ENCODE measurements at places on chromosomes 6 and 20. TPM values are rescaled to one million over a fixed set of nuclear protein-coding genes. Genes with fewer than 3 reads are reported as not detected.

NHSL1 gene
- total RNA-seq, result 75.8 TPM

BMP7 gene
- total RNA-seq, result 4.4 TPM

RIPK1 gene
- total RNA-seq, result 5.1 TPM

ADGRF5 gene
- total RNA-seq, result 51.3 TPM

PTCRA gene
- not detected for total RNA-seq

MYB gene
- not detected for total RNA-seq

SASH1 gene
- 30.7 TPM for total RNA-seq

SPATA25 gene
- 1.0 TPM for total RNA-seq

C6orf58 gene
- not detected for total RNA-seq

PTGIS gene
- total RNA-seq, result 24.0 TPM

RIPPLY2 gene
- not detected for total RNA-seq

PPARD gene
- 12.9 TPM for total RNA-seq

ANKEF1 gene
- 2.1 TPM for total RNA-seq

SRSF3 gene
- 122 TPM for total RNA-seq

TMC2 gene
- not detected for total RNA-seq

GJE1 gene
- not detected for total RNA-seq

WFDC12 gene
- total RNA-seq, result not detected

C6orf132 gene
- total RNA-seq, result 2.5 TPM

BEND3 gene
- total RNA-seq, result 1.6 TPM

TMEM217 gene
- 0.25 TPM for total RNA-seq

TNFRSF21 gene
- 3.9 TPM for total RNA-seq

SPATS1 gene
- total RNA-seq, result not detected

RHAG gene
- 0.38 TPM for total RNA-seq

HLA-DOB gene
- total RNA-seq, result 0.34 TPM

HLA-DOA gene
- total RNA-seq, result 3.3 TPM

FAM217A gene
- total RNA-seq, result not detected

GINS1 gene
- total RNA-seq, result 0.65 TPM

FAM83D gene
- 0.42 TPM for total RNA-seq

ZFP57 gene
- not detected for total RNA-seq

CDH4 gene
- not detected for total RNA-seq

RPN2 gene
- total RNA-seq, result 133 TPM

TXLNB gene
- total RNA-seq, result 124 TPM

BNIP5 gene
- not detected for total RNA-seq

SIRPG gene
- total RNA-seq, result not detected

DACT2 gene
- total RNA-seq, result 1.4 TPM

WFDC2 gene
- 1.6 TPM for total RNA-seq

OSER1 gene
- total RNA-seq, result 37.3 TPM

SLC22A7 gene
- total RNA-seq, result not detected

GPX5 gene
- not detected for total RNA-seq

DEFB123 gene
- not detected for total RNA-seq

DCDC2 gene
- 0.06 TPM for total RNA-seq

ABHD16A gene
- total RNA-seq, result 40.3 TPM

RRAGD gene
- total RNA-seq, result 123 TPM

RCAN2 gene
- total RNA-seq, result 298 TPM

TDRD6 gene
- 0.48 TPM for total RNA-seq

Measured in heart right ventricle (tissue), 16 donors.